ENCODE measurements at places on chromosomes 6 and 20.

DNA sequence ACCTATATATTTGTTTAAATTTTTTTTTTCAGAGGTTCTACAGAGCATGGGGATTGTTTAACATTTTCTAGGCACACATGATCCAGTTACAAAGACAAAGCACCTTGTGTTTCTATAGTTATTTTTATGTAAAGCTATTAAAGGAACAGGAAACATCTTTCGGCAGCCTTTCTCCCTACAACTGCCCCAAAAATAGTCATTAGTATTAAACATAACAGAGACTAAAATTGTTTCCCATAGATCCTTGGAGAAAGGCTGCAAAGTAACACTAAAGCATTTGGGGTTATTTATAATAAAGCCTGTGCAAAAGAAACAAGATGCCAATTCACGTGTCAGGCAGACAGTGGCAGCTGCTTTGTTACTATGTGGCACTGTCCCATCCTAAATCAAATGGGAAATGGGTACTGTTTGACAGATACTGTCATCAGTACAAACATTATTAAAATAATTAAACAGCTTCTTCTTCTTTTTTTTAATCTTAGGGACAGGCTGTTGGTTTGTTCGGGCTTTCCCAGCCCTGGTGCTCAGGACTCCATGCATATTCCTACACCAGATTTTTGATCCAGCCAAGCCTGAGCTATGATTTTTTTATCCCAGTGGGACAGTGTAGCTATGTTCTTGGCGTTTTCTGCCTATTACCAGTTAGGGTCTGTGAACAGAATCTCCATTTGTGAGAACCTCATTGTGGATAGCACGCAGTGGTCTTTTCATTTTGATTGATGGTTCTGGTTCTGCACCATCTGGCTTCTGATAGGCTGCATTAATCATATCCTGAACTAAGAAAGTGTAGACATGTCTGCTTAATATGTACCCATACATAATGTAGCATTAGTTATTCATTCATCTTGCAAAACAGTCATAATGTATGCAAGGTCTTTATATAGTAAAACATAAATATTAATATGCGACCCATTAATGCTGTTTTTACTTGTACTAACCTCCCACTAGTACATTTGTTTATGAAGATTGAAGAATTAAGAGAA, 460.4 kb upstream of the SOX4 start:
- no peak for DNase-seq

GRCh38 chr6:93419304-93420162, at the start of gene EPHA7:
Gene EPHA7, minus strand, starts transcription at chr6:93419559. Its CDS starts 218 bp downstream, at chr6:93419341.
- DNase-seq = no peak

- DNase-seq = no peak
Measured at GRCh38 chr6:14819001-14819400, 426.9 kb upstream of the JARID2 start.

DNA sequence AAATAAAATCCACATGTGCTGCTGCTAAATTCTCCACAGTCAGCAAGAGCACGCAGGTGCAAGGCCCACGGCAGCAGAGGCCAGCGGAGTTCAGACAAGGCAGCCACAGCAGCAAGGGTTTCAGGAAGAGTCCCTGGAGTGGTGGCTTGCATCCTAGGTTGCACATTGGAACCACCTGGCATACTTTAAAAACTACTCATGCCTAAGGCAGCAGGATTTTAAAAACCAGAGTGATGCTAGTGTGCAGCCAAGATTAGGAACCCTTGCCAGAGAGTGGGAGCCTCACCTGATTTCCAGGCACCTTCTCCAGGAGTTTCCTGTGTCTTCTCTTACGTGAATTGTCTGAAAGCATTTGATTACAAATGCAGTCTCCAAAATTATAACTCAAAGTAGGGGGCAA, 104.0 kb upstream of the GPR6 start:
- DNase-seq = no peak

DNA sequence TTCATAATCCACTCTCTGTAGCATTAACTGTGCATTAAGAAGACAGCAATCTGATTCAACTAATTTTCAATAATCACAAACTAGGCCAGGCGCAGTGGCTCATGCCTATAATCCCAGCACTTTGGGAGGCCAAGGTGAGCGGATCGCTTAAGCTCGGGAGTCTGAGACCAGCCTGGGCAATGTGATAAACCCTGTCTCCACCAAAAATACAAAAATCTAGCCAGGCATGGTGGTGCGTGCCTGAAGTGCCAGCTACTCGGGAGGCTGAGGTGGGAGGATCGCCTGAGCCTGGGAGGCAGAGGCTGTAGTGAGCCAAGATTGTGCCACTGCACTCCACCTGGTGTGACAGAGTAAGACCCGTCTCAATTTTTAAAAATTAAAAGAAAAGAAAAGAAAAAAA, 29.5 kb downstream of the SERPINB9 start:
- DNase-seq = no peak

GRCh38 chr6:44956396-44956795, 371.7 kb upstream of the RUNX2 start:
- DNase-seq = no peak

- no peak for DNase-seq
Measured at GRCh38 chr20:437787-438486, 24.4 kb downstream of the TBC1D20 start.

GRCh38 chr6:160132776-160133338, 11.2 kb downstream of the SLC22A1 start:
- no peak for DNase-seq

GRCh38 chr6:162541019-162541601, 186.5 kb downstream of the PRKN start:
- no peak for DNase-seq

GRCh38 chr6:169997187-169997929, 245.9 kb downstream of the ERMARD start:
- DNase-seq = no peak

DNA sequence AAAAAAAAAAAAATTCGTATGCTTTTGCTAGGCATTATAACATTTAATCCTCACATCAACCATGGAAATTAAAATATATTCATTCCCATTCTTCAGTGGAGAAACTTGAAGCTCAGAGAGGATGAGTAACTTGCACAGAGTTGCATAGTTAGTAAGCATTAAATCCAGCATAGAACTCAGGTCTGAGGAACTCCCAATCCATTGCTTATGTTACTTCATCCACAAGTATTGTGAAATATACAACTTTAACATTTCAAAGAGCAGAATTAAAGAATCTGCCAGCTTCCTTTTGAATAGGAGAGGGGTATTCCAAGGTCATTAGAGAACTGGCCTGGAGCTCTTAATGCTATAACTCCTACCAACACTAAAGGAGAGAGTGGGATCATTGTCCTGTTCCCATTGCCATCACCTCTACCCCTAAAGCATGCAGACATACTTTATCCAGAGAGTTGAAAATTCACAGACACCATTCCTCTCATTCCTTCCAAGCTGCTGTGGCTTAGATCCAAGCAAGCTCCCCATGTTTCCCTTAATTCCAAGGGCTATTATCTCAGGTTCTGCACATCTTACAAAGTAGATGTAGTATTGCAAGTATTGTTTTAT, 91.9 kb downstream of the FLRT3 start:
- no peak for DNase-seq

DNA sequence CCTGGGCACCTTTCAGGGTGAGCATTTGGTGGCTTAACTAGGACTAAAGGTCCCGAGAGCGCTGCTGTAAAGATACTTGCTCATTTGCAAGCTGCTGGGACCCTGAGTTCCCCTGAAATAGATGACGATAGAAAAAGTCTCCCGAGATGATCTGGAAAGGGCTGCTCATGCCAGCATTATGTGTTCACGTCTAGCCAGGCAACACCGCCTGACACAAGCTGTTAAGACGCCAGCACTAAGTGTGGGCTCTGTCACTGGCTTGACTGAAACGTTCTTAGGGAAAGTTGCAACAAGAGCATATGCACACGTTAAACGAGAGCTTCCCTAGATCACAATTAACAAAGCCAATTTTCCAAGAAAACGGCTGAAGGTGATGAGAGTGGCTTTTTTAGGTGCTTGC, 113.7 kb downstream of the SLC23A2 start:
- no peak for DNase-seq

DNA sequence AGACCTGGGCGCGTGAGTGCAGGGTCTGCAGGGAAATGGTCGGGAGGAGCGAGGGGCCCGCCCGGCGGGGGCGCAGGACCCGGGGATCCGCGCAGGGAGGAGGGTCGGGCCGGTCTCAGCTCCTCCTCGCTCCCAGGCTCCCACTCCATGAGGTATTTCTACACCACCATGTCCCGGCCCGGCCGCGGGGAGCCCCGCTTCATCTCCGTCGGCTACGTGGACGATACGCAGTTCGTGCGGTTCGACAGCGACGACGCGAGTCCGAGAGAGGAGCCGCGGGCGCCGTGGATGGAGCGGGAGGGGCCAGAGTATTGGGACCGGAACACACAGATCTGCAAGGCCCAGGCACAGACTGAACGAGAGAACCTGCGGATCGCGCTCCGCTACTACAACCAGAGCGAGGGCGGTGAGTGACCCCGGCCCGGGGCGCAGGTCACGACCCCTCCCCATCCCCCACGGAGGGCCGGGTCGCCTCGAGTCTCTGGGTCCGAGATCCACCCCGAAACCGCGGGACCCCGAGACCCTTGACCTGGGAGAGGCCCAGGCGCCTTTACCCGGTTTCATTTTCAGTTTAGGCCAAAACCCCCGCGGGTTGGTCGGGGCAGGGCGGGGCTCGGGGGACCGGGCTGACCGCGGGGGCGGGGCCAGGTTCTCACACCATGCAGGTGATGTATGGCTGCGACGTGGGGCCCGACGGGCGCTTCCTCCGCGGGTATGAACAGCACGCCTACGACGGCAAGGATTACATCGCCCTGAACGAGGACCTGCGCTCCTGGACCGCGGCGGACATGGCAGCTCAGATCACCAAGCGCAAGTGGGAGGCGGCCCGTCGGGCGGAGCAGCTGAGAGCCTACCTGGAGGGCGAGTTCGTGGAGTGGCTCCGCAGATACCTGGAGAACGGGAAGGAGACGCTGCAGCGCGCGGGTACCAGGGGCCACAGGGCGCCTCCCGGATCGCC, 54.2 kb upstream of the HLA-A start:
- peak; percentile 21 for DNase-seq

DNA sequence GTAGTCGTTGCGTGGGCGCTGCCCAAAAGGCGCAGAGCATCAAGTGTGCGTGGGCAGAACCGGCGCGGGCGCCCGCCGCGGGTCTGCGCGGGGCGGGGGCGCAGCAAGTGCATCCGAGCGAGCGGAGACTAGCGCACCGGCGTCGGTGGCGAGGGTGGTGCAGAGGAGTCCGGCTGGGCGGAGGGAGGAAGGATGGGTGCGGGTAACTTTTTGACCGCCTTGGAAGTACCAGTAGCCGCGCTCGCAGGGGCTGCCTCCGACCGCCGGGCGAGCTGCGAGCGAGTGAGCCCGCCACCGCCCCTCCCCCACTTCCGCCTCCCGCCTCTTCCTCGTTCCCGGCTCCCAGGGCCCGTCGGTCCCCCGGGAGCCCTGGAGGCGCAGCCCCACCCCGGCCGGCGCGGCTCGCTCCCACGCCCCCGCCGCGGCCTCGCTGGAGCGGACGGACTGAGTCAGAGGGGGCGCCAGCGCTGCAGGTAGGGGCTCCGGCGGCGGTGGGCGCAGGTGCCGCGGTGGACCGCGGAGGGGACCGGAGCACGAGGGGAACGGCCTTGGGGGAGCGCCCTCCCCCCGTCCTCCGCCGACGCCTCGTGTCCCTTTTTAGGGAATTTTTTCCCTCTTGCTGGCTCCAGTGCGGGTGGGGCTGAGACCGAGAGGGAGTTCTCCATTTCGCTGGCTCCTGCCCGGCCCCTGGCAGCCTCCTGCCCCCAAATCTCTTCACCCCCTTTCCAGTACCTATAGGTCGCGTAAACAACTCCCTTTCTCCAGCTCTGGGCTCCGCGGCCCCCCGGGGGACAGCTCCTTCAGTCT, 1.6 kb upstream of the DBNDD2 start:
- DNase-seq = no peak

GRCh38 chr6:123777563-123777962, 26.1 kb upstream of the NKAIN2 start:
- no peak for DNase-seq

DNA sequence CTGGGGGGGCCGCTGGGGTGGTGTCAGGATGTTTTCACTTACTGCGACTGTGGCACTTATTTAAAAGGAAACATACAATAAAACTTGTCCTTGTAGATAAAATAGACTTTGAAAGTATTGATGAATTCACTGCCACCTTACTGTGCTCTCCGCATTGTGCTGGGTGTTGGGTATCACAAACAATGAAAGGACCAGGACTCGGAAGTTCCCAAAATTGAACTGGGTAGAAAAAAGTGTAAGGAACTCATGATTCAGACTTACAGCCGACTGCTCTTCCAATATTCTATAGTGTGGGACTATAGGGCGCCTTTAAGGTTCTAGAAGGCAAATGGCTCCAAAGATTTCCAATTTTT, 32.1 kb upstream of the ID4 start:
- DNase-seq = no peak

DNA sequence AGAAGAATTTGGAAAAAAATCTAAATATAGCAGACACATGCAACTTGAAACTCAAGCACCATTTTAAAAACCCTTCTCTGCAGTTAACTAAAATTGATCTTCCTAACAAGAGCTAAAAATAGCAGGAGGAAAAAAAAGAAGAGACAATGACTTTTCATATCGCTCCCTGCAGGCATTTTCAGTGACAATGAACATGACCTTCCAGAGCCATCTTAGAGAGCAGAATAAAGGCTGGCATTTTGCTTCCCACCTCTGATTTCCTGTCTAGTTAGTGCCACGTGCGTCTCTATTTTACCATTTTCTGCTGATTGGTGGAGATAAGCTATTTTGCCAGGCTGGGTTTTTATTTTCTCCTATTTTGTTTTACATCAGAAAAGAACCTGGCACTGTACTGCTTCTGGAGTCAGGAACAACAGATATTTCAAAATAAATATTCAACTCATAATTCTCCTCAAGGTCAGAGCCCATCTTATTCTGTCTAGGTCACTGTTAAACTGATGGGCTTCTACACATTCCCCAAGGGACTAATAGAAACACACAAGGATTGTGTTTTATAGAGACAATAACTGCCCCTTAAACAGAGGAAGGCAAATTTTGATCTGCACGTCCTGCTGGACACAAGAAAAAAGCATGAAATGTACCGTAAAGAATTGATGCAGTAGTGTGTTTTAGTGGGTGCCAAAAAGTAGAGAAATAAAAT, 70.2 kb upstream of the ENPP5 start:
- DNase-seq = no peak

GRCh38 chr6:32252331-32253009, 28.6 kb upstream of the NOTCH4 start:
- DNase-seq = peak; percentile 38

DNA sequence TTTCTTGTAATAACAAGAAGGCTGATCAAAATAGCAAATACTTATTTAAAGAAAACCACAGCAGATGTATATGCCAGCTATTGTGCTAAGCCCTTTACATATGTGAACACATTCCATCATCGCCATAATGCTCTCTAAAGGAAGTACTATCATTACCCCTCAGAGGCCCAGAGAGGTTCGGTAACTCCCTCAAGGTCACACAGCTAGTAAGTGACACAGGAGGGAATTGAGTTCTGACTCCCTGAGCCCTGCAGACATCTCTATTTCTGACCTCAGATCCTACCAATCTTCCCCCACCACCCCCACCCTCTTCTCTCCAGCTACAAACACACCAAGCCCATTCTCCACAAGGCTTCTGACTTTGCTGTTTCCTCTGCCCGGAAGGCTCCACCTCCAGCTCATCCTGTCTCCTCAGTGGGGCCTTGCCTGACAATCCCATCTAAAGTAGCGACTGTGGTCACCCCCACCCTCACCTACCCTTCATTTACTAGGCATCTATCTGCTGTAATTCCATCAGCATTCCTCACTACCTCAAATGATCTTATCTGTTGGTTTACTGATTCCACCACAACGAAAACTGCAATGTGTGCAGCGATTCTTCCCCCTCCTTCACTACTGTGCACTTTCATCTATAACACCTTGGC, 234.5 kb downstream of the LRFN2 start:
- no peak for DNase-seq

Data from GM12864 (cell line).